ENCODE measurements at places on chromosomes 4 and X.

DNA sequence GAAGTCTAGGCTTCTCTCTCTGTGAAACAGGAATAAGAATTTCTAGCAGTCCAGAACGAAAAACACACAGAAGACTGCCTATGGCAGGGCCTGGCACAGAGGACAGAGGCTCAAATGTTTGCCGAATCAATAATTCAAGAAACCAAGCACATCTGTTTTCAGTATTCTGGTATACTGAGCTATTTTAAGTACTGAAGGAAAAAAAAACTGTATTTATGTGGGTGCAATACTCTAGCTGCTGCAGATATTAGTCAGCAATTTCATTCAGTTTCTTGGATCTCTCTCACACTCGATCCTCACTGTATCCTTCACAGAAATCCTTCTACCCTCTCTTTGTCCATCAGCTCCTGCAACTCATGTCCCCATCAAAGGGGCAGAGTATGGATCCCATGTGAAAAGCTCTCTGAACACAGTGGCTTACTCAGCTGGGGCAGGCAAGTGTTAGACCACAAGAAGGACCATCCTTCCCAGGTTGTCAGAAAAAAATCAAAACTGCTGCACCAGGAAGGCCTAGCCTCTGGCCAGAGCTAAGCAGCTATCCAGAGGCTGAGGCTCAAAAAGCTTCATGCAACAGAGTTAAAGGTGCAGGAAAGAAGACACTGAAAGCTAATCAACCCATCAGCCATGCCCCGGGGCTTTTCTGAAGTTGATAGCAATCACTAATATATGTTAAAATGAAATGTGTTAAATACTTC lies 9.1 kb upstream of the USO1 start:
- DNase-seq, result no peak

DNA sequence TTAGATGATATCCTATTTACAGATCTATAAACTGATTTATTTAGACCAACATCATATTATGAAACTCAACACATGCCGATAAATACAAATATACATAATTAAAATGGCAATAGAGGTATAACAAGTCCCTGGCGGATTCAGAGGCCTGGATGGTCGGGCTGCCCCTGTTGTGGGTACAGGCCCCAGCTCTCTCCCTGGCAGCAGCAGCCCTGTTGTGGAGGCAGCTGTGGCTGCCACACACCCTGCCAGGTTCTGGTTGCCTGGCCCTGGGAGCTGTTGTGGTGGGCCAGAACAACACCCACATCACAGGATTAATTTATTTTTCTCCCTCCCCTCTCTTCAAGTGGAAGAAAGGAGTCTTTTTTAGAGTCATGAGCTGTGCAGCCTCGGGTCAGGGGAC lies 12.1 kb upstream of the TCEAL2 start:
- DNase-seq, result no peak

- DNase-seq, result peak; percentile 38
Observed at GRCh38 chr4:94304365-94304971, 38.2 kb downstream of the HPGDS start.

DNA sequence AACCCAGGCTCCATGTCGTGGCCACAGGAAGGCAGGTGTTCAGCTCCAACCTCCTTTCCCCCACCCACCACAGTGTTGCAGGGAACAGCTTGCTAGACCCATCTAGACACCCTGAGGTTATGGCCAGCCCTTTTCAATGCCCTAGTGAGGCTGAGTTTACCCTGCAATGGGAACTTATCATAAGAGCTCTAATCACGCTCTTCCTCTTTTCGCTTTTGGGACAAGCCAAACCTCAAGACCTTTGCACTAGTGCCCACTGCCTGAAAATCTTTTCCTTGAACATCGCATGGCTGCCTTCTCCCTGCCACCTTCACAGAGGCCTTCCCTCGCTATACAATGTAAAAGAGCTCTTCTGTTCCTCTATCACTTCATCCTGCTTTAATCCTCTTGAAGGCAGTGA lies 2.4 kb upstream of the FGFBP2 start:
- DNase-seq, result no peak

DNA sequence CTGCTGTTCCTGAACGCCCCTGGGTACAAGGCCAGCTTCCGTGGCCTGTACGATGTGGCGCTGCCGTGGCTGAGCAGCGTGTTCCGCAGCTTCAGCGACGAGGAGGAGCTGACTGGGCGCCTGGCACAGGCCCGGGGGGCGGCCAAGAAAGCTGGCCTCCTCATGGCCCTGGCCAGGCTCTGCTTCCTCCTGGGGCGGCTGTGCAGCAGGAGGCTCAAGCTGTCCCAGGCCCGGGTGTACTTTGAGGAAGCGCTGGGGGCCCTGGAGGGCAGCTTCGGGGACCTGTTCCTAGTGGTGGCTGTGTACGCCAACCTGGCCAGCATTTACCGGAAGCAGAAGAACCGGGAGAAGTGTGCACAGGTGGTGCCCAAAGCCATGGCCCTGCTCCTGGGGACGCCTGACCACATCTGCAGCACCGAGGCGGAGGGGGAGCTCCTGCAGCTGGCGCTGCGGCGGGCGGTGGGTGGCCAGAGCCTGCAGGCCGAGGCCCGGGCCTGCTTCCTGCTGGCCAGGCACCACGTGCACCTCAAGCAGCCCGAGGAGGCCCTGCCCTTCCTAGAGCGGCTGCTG lies 28.2 kb downstream of the SH3TC1 start:
- no peak for DNase-seq

DNA sequence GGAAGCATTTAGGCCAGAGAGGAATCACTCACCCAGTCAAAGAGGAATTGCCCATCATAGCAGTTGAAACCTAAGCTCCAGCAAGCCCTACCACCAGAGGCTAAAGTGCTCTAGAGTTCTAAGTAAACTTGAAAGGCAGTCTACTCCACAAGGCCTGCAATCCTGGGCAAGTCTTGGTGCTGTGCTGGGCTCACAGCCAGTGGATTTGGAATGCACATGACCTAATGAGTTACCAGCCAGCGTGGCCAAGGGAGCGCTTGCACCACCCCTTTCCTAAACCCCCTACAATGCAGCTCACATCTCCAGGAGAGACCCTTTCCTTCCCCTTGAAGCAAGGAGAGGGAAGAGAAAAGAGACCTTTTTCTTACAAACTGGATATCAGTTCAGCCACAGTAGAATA lies 445.7 kb downstream of the GASK1B start:
- no peak for DNase-seq

GRCh38 chr4:18566970-18567799 lies 545.6 kb upstream of the LCORL start:
- peak; percentile 1 for DNase-seq

GRCh38 chr4:24394041-24394440 lies 190.3 kb downstream of the DHX15 start:
- DNase-seq, result no peak

- no peak for DNase-seq
Observed at GRCh38 chr4:76641351-76641750, 206.3 kb downstream of the SHROOM3 start.

DNA sequence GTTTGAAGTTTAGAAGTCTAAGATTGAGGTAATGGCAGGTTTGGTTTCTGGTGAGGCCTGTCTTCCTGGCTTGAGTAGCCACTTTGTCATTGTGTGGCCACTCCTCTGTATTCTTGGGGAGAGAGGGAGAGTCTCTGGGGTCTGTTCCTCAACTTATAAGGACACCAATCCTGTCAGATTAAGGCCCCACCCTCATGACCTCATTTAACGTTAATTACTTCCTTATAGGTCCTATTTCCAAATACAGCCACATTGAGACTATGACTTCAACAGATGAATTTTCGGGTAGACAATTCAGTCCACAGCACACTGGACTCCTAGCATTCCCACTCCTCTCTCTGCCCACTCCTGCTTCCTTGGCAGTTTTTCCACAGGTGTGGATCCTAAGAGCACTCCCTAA lies 350.8 kb upstream of the CASK start:
- DNase-seq, result no peak

DNA sequence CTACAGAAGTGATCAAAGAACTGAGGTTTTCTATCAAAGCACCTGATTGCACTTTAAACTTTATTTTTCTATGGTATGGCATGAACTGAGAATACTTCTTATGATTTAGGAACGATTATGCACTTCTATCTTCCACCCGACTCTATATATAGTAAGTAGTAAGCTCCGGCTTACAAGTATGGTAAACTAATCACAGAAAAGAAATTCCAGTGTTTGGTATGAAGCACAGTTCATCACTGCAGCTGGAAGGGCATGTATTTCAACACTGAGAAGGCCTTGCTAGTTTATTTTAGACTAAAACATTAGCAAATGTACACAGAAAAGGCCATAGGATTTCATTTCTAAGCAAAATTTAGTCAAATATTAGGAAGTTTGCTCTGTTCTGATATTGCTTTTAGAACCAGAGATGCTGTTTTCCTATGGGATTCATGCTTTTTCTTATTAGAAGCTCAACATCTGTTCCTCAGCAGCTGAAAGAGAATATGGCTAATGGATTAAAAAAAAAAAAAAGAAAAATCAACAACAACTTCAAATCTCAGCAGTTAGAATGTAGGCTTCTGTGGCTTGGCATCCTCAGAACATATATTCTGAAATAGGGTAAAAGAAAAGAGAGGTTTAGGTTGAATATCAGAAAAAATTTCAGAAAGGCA lies 273.5 kb downstream of the C4orf33 start:
- DNase-seq, result no peak

GRCh38 chr4:139314047-139314800 lies 11.9 kb upstream of the NDUFC1 start:
- no peak for DNase-seq

DNA sequence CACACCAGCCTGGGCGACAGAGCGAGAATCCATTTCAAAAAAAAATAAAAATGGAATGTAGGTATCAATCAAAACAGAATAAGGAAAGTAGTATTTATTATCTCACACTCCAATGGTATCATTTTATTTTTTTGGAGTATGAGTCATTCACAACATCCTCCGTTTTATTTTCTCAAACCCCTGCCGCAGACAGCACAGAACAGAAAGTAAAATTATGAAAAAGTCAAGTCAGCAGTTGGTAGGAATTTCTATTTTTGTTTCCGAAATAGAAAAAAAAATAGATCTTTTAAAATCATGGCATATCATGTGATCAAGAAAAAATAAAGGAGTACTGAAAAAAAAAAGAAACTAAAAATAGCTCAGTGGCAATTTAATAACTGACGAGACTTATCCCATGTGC lies 490.7 kb upstream of the TENM3 start:
- no peak for DNase-seq

DNA sequence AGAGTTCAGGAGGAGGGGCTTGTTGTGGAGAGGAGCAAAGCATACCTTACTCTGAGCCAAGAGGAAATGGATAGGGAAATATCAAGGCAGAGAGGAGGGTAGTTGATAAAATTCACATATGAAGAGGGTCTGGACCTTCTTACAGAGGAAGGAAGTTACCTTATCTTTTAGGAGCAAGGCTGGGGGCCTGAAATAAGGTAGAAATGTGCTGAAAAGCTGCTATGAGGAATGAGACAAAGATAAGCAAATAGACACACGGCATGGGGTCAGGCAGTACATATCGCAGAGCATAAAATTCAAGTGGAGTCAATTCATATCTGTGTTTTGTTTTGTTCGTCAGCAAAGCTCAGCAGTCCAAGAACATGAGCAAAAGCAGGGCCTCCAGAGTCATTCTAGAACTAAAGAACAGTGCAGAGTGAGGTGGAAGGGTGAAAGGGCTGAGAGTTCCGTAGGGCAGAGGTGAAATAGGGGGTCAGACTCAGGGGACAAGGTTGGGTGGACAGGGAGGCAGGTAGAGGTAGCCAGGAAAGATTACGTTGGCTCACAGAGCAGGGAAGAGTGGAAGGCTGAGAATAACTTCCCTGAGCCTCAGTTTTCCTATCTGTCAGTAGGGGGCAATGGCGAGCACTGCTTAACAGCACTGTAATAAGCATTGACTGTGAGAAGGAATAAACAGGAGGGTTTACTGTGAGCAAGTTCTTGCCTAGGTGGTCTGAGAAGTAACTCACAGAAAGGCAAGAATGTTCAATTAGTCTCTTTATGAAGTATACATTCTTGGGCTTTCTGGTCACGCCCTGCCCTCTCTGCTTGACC lies 9.2 kb downstream of the VSIG4 start:
- no peak for DNase-seq

DNA sequence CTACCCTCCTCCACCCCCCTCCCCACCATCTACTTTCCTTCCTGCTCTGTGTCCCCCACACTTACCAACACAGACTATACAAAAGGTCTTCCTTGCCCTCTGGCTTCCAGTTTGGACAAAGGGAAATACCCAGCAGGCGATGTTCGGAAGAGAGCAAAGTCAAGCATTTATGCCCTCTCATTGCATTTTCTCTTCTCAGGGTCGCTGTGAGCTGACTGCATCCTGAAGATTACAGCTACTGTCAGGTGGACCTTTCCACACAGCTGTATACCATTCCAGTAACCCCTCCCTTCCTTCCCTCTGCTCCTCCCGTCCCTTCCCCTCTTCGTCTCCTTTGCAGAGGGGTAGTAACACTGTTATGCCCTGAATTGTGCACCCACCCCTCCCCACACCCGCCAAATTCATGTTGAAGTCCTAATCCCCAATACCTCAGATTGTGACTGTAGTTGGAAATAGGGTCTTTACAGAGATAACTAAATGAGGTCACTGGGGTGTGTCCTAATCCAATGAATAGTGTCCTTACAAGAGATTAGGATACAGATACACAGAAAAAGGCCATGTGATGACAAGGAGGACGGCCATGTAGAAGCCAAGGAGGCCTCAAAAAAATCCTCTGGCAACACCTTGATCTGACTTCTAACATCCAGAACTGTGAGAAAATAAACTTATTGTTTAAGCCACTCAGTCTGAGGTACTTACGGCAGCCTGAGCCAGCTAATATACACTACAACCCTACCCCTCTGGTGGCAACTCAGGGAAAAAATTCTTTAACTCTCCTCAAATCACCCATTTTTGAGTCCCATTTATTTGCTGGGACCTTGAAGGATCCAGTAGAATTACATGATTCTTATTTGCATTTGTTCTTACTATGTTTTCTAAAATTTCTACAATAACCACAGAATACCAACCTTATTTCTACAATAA lies 11.7 kb downstream of the MORF4L2 start:
- no peak for DNase-seq

DNA sequence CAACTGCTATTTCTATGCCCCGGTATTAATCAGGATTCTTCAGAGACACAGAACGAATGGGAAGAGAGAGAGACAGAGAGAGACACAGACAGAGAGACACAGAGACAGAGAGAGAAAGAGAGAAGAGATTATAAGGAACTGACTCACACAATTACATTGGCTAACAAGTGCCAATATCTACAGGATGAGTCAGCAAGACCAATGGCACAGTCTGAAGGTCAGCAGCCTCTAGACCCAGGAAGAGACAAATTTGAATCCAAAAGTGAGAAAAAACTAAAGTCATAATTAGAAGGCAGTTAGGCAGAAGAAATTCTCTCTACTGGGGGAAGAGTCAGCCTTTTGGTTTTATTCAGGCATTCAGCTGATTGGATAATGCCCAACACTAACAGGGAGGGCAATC lies 187.3 kb downstream of the MAB21L2 start:
- DNase-seq, result peak; percentile 69

- no peak for DNase-seq
Observed at GRCh38 chrX:135543172-135543571, 22.7 kb downstream of the INTS6L start.

DNA sequence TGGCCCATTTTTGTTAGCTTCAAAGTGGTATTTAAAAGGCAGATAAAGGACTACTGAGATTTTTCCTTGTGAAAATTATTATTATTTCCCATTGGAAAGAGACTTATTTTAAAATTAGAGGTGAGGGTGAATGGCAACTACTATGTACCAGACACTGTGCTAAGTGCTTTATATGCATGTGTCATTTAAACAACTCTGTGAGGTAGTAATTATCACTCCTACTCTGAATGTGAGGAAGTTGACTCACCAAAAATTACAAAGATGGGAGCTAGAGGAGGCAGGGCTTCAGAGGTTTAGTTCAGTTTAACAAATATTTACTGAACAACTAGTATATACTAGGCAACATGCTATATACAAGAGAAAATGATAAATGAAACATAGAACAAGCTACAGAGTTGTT lies 78.2 kb downstream of the MSL3 start:
- no peak for DNase-seq

GRCh38 chr4:184574861-184575260 lies 74.4 kb downstream of the CASP3 start:
- DNase-seq, result no peak
